ENCODE measurements at places on chromosomes 4 and X.

DNA sequence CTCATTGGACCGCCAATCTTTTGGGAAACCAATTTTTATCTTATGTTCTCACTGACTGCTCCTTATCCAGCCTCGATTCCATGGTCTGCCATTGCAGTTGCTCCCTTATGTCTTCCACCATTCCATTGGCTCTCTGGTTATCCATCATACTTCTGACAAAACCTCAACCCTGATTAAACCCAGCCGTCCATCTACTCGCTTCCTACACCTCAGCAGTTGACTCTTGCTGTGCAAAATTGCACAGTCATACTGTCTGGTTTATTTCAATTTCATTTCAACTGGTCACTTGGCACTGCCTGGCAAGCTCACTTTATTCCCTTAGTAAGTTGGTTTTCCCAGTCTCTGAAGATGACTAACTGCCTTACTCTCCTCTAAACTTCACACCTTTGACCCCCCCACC lies 26.2 kb downstream of the ARL9 start:
- DNase-seq = peak; percentile 67

DNA sequence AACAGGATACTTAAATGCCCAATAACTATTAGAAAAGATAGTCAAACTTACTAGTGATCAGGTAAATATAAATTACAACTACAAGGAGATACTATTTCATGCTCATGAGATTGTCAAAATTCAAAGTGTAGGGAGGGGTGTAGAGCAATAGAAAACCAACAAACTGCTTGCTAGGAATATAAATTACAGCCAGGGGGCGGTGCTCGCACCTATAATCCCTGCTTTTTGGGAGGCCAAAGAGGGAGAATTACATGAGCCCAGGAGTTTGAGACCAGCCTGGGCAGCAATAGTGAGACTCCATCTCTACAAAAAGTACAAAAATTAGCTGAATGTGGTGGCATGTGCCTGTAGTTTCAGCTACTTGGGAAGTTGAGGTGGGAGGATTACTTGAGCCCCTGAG lies 556.5 kb upstream of the NR3C2 start:
- no peak for DNase-seq

- DNase-seq = no peak
Observed at GRCh38 chr4:55507612-55508011, 39.1 kb downstream of the CLOCK start.

GRCh38 chr4:6523251-6523650 lies 50.8 kb upstream of the PPP2R2C start:
- no peak for DNase-seq

DNA sequence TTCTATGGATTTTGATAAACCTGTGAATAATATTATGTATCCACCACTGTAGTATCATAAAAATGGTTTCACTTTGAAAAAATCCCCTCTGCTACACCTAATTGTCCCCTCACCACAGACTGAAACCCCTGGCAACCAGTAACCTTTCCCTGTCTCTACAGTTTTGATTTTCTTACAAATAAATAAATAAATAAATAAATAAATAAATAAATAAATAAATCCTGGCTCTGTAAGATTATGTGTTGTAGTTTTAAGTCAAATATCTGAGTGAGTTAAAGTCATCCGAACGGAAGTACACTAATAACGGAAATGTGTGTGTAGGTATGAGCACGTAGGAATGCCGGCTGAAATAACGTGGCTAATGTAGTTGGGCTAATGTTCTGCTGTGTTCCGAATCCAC lies 641.5 kb downstream of the GABRG1 start:
- DNase-seq = no peak

- no peak for DNase-seq
Observed at GRCh38 chrX:109774706-109775105, 41.6 kb upstream of the ACSL4 start.

DNA sequence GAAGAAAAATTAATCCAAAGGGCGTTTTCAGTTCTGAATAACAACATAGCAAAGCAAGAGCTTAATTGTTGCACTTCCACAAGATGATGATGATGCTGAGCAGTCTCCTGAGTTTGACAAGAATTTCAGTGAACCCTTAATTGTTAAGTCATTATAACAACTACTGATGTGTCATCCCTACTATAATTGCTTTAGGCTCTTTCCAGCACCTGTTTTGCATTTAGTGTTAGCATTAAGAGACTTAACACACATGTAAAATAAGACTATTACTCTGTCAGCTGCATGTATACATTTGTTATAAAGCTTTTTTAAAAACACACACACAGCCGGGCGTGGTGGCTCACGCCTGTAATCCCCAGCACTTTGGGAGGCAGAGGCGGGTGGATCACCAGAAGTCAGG lies 37.9 kb upstream of the GALNT7 start:
- no peak for DNase-seq

GRCh38 chr4:114263233-114263632 lies 283.8 kb upstream of the ARSJ start:
- DNase-seq = no peak
